Stimulated activated CD8-positive, alpha-beta memory T cell treated with anti-CD3 and anti-CD28 coated beads, Interleukin-7, amount 100 ng/mL, for 24 hours (primary cell): ENCODE measurements at places on chromosomes 5 and 9.

GRCh38 chr5:66904189-66904588, 292.4 kb downstream of the CD180 start:
- DNase-seq, result no peak

DNA sequence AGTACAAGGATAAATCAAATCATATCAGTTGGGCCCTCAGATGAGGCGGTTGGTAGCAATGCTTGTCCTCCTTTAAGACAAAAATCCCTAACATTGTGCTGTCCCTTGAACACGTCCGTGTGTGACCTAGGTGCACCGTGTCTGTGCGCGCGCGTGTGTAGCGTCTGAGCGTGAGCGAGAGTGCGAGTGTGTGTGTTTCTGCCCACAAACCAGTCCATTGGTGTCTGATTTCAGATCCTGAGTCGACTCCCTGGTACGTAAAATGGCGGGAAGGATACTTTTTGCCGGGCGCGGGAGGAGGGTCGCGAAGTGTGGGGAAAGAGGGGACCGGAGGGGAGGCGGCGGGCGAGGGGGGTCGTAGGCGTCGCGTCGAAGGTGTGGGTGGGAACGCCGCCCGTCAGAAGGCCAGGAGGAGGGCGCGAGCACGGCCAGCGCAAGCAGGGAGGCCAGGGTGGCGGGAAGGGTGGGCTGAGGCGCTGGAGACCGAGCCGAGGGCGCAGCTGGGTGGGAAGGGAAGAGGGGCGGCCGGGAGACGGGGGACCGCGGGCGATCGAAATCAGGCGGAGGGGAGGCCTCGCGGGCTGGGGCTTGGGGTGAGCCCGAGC, 8.9 kb downstream of the OTP start:
- no peak for DNase-seq

DNA sequence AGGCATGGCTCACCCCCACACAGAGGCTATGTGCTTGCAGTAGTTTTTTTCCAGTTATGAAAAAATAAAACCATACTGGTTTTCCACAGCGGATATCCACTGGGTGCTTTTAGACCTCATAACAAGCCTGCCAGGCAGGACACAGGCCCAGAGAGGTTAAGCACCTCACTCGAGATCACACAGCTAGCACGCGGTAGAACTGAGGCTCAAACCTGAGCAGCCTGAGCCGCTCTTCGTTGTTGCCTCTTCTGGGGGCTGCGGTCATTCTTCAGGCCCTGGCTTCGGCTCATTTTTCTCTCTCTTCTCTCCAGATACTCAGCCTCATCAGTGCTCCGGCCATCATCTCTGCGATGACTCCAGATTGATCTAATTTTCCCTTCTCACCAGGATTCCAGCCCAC, 196.0 kb downstream of the TTLL11 start:
- no peak for DNase-seq

- no peak for DNase-seq
Observed at GRCh38 chr9:113654605-113655428, 191.3 kb downstream of the RGS3 start.

GRCh38 chr9:123933440-123934212, 3.7 kb upstream of the DENND1A start:
- no peak for DNase-seq

DNA sequence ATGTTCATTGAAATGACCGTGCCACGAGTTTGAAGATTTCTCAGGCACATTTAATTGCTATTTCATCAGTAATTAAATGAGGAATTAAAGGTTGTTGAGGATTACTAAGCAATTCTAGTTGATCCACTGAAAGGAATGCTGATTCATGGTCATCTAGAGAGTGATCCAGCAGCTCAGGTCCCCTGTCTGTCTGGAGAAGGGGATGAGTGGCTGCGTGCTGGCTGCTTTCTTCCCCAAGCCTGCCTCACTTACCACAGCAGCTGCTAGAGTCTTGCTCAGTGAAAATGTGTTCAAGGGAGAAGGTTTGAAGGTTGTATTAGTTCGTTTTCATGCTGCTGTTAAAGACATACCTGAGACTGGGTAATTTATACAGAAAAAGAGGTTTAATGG, 7.8 kb upstream of the TGFBI start:
- no peak for DNase-seq

- no peak for DNase-seq
Observed at GRCh38 chr9:974996-975739, 1.3 kb upstream of the DMRT3 start.

DNA sequence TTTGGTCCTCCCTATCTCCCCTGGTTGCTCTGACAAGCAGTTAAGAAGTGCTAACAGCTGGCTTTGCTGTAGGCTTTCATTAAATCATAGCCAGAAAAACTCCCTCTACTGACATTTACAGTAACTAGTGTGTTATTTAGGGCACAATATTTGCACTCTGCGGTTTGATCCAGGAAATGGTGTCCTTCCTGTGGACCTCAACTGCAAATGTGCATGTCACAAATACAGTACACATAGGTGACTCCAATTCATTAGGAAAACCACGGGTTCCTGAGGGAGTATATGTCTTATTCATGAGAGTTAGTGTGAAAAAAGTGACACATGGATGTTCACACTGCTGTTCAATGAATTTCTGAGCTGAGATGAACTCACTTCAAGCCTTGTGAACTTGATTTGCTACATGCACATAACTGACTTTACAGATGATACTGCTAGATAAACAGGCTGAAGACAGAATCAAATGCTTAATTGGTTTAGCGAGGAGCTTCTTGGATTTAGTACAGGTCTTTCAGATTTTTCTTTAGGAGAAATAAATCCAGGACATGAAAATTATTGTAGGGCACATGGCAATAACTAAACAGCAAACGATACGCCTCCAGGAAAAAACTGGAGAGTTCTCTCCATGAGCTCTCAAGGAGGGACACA, 281.5 kb downstream of the EFNA5 start:
- DNase-seq, result no peak

- no peak for DNase-seq
Observed at GRCh38 chr5:179343719-179344430, 1.4 kb downstream of the ADAMTS2 start.

GRCh38 chr9:91301161-91301560, 60.6 kb downstream of the AUH start:
- DNase-seq, result no peak

GRCh38 chr9:91101611-91102168, 260.0 kb downstream of the AUH start:
- DNase-seq, result peak; percentile 54

DNA sequence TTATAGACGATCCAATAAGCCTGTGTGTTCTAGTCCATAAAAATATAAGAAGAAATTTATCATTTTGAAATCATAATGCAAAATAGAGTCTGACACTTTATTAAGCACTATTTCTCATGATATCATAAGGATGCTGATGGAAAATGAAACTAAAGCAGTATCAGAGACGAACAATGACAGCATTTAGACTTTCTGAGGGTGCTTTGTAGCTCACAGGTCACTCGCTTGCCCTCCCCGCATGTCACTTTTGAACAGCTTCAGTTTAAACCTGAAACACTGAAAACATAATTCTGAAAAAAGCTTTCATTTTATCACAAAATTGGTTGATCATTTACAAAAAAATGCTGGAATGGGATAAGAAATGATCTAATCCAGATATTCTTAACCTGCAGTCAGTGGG, 247.1 kb downstream of the EBF1 start:
- no peak for DNase-seq

DNA sequence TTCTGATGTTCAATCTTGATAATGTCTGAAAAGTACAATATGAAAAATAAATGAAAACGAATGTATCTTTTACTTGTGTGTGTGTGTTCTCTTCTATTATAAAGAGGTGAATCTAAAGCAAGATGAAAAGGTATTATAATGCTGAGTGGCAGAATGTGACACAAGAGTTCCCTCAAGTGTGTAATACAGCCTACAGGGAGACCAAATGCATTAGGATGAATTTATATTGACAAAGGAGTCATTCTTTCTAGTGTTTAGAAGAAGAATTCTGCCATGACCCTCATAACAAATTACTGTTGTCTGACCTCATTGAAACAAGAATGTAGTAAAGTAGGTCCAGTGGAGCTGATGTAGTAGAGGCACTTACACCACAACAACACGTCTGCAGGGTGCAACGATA, 1119.0 kb upstream of the CDH10 start:
- no peak for DNase-seq

DNA sequence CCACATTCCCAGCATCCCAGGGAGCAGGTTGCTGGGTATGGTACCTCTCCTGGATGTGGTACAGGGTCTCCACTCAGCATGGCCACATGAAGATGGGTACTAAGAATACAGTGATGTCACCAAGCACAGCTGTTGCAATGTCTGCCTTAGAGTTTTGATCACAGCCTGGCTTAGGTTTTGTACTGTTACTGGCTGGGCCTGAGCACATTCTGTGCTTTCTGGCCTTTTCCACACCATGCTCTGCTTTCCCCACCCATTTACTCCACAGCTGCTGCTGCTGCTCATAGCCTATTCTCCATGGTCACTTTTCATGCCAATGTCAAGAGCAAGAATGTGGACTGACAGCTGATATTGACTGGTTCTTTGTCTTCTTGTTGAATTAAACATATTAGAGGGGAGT, 481.9 kb downstream of the ARHGEF28 start:
- DNase-seq, result no peak

- DNase-seq, result no peak
Observed at GRCh38 chr9:4501147-4501507, 10.9 kb downstream of the SLC1A1 start.

GRCh38 chr9:127128341-127129072, 6.1 kb upstream of the ANGPTL2 start:
- no peak for DNase-seq

DNA sequence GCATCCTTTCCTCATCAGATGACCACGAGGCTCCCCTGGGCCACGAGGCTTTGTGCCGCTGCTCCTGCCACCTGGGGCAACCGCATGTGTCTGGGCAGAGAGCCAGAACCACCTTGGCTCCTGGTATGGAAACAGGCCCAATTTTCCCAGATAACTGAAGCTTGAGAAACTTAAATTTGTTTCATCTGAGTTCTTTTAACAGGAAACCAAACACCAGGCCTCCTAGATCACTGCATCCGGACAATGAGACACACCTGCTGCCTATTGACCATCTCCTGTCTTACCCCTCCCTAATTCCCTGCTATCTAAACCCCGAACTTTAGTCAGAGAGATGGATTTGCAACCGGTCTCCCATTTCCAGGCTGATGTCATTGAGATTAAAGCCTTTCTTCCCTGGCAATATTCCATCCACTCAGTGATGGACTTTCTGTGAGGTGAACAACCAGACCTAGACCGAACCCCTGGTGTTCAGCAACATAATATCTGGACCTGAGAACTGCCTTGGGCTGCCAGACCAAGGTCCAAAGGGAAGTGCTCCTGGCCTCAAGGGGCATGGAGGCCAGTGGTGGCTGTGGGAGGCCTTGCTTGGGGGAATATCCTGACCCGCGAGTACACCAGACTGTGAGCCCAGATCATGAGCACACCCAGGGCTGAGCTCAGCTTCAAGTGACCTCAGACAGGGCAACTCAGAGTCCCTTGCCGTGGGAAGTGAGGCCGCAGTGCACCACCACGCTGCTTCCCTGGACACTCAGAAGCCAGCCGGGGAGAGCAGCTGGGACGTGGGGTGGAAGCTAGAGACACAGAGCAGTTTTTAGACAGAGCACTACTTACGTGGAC, 199.7 kb downstream of the HSPA4 start:
- no peak for DNase-seq

- no peak for DNase-seq
Observed at GRCh38 chr5:16855485-16855884, 80.6 kb downstream of the MYO10 start.

DNA sequence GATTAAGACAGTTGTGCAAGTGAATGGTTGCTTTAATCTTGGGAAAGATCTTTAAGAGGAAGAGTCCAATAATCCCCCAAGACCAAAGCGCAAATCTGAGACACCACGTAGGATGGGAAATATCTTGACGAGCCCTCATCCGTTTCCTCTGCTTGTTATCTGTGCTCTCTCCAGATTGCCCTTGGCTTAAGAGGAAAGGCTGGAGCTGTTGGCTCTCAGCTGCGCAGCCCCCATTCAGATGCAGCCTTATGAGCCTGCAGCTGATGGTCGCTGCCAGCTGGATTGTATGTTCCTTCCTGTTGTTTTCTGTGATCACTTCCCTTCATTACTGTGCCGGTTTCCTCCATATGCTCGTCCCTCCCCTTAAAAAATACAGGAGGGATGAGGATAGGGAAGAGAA, 47.7 kb downstream of the PWWP2A start:
- no peak for DNase-seq

GRCh38 chr5:10726179-10726912, 34.7 kb downstream of the DAP start:
- DNase-seq, result no peak

GRCh38 chr9:78612091-78612490, 315.2 kb downstream of the PSAT1 start:
- no peak for DNase-seq

DNA sequence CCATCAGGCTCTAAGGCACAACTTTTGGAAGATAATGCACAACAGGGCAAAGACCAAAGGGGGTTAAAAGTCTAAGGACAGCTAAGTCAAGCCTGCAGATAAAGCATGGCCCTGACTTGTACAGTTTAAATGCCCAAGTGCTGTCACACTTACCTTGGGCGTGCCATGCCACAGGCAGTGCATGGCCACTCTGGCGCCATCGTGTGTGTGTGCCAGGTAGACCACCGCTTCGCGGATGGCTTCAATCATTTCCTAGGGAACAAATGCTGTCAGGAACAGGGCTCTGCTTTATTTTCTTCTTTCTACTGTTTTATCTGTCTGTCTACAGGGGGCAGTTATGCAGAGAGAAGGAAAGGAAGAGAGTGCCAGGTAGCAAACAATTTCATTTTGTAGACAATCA, 19.3 kb downstream of the PUM3 start:
- no peak for DNase-seq

DNA sequence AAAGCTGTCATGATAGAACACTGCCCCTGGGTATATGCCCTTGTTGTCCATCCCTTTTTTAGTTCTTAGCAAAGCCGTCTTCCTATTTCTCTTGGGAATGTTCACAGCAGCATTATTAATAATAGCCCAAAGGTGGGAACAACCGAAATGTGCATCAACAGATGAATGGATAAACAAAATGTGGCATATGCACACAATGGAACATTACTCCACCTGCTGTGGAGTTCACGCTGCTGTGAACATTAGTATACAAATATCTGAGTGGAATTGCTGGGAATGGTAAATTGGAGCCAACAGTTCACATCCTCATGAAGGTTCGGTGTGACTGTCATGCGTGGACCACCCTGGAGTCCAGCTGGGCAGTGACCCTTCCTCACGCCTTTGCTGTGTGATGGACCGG, 36.5 kb upstream of the NUTM2G start:
- DNase-seq, result no peak

DNA sequence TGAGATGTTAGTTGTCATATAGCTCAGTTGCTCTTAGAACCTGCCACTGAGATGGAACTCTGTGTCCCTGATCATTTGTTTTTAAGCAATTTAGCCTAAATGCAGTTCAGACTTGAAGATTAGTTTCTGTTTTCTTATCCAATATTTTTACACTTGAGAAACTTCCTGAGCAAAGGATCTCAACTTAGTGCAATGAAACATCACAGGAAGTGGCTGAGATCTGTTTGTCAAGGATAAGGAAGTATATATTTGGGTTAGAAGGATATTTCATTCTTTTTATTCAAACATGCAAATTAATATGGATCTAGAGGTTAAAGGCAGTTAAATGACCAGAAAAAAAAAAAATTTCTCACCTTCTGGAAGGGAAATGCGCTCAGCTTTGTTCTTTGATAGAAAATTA, 19.7 kb upstream of the F2R start:
- no peak for DNase-seq
